ENCODE measurements at places on chromosomes 3 and 15.

- DNase-seq: no peak
Observed at GRCh38 chr15:73906346-73907034, 19.8 kb upstream of the LOXL1 start.

GRCh38 chr15:45139770-45140169 is 10.0 kb downstream of the DUOX1 start:
- DNase-seq: no peak

GRCh38 chr3:171801738-171802589 is 8.3 kb downstream of the PLD1 start:
- DNase-seq: no peak

GRCh38 chr15:91376038-91376437 is 276.0 kb downstream of the SV2B start:
- no peak for DNase-seq

GRCh38 chr3:195003893-195004289 is 267.1 kb downstream of the XXYLT1 start:
- DNase-seq: no peak

- no peak for DNase-seq
Observed at GRCh38 chr15:59550956-59551355, 60.6 kb upstream of the GCNT3 start.

DNA sequence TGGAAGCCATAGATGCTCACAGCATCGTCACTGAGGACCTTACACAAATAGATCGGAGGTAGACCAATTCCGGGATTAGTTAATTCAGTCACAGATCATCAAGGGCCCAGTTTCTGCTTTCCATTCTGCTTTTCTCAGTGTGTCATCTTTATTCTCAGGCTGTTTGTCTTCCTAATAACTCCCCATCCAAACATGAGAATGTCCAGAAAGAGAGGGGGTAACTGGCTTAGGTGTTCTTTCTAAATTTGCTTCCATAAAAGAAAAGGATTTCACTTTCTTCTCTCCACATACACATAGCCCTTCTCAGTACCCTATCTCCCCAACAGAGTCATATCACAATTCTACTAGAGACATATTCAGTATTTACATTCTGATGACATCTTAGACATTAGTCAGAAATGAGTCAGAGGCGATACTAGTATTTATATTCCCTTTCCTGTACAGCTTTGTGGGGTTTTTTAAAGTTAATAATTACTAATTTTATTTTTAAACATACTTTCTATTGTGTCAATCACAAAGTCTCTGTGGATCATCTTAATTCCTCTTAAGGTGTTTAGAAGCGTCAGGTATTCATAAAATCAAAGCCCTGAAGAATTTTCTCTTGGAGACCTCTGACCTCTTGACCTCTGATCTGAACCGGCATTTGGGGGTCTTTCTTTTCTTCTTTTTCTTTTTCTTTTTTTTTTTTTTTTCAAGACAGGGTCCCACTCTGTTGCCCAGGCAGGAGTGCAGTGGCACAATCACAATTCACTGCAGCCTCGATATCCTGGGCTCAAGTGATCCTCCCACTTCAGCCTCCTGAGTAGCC is 24.3 kb upstream of the IL12A start:
- DNase-seq: no peak

DNA sequence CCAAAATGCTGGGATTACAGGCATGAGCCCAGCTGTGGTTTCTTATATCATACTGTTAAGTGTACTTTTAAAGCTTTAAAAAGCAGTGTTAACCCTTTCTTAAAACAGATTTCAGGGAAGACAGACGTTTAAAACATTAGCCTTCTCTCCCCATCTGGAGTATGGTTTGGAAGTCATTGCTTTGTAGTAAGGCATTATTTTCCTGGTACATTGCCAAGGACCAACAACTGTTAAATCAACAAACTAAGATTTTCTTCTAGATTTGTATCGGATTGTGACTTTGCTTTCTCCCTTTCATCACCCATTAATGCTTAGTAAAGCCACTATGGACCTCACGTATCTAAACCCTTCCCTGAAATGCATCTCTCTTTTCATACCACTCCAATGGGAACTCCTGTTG is 50.5 kb downstream of the UBE2E1 start:
- no peak for DNase-seq

GRCh38 chr3:38541806-38542205 is 45.7 kb downstream of the EXOG start:
- DNase-seq: peak; percentile 80

DNA sequence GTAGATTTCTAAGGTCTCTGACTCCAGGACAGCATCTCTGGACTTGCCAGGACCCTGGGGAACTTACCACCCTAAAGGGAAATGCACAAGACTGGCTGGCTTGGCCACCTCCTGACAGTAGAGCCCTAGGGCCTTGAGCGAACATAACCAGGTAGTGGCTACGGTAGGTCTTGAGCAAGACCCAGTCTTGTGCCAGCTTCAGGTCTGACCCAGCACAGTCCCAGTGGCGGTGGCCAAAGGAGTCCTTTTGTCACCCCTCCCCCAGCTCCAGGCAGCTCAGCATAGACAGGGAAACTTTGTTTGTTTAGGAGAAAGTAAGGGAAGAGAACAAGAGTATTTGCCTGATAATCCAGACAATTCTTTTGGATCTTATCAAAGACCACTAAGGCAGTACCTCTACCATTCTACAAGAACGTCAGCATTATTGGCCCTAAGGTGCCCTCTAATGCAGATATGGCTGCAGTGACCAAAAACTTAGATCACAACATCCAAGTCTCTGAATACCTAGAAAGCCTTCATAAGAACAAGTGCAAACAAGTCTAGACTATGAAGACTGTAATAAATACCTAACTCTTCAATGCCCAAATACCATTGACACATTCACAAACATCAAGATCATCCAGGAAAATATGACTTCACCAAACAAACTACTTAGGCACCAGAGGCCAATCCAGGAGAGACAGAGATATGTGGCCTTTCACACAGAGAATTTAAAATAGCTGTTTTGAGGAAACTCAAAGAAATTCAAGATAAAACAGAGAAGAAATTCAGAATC is 38.7 kb upstream of the FBN1 start:
- DNase-seq: no peak

DNA sequence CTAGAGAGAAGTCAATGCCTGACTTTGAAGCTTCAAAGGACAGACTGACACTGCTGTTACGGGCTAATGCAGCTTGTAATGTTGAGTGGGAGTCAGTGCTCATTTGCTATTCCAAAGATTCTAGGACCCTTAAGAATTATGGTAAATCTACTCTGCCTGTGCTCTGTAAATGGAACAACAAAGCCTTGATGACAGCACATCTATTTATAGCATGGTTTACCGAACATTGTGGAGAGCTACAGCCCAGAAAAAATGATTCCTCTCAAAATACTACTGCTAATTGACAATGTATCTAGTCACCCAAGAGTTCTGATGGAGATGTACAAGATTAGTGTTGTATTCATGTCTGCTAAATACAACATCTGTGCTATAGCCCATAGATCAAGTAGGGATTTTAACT is 262.3 kb downstream of the EPHA6 start:
- no peak for DNase-seq

DNA sequence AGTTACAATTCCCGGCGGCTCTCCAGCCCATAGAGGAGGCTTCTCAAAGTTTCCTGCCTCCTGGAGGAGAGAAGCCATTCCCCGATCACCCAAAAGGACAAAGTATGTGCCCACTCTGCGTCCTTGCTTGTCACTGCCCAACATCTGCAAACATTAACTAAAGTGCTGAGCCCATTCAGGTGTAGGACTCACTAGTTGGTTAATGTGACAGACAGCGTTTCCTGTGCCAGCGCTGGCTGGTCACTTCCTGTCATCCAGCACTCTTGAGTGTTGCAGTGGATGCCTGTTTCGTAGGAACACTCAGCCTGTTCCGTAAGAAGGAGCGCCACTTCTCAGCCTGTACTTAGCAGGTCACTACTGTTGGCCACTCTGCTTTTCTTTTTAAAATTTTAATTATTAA is 100.3 kb downstream of the APBA2 start:
- no peak for DNase-seq

GRCh38 chr3:70855149-70855548 is 542.7 kb upstream of the MDFIC2 start:
- DNase-seq: no peak

- DNase-seq: no peak
Observed at GRCh38 chr3:87287011-87287410, 10.6 kb upstream of the POU1F1 start.

- no peak for DNase-seq
Observed at GRCh38 chr3:143998266-143998665, 26.6 kb downstream of the DIPK2A start.

DNA sequence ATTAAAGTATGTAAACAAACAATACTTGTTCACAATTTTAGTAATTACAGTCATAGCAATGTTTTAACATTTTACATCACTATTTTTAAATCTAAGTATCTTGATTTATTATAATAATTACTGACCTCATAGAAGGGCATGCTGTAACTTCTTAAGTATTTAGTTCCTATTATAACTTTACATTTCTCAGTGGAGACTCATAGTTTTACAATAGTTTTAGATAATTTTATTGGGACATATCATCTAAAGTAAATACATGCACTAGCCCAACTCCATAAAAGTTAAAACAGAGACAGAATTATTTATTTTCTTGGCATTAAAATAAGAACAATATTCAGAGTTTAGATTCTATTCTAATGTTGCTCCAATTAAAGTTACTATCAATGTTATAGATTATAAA is 466.5 kb upstream of the BCHE start:
- DNase-seq: no peak

- DNase-seq: no peak
Observed at GRCh38 chr3:123375014-123375940, 73.6 kb downstream of the ADCY5 start.

GRCh38 chr3:46261926-46262594 is 19.8 kb downstream of the CCR3 start:
- no peak for DNase-seq

DNA sequence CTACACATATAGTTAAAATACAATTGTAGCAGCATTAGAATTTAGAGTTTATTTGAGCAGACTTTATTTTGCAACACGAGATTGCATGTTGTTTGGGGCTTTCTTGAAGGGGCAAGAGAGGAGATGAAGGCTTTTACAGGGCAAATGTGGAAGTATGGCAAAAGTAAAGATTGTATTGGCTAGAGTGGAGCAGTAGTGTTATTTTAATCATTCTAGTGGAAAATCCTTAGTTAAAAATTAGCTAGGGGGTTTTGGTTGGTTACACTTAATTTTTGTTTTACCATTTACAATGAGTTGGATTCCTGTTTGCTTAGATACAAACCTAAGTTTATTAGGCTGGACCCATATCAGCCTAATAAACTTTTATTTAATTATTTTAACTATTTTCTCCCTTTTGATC is 4.6 kb downstream of the OR5H15 start:
- DNase-seq: no peak

GRCh38 chr3:187989575-187990153 is 164.3 kb upstream of the LPP start:
- DNase-seq: no peak
